Activated CD4-positive, alpha-beta T cell treated with anti-CD3 and anti-CD28 coated beads, Interleukin-2, amount 50 U/mL, for 48 hours (primary cell): ENCODE measurements at places on chromosomes 1 and 21.

DNA sequence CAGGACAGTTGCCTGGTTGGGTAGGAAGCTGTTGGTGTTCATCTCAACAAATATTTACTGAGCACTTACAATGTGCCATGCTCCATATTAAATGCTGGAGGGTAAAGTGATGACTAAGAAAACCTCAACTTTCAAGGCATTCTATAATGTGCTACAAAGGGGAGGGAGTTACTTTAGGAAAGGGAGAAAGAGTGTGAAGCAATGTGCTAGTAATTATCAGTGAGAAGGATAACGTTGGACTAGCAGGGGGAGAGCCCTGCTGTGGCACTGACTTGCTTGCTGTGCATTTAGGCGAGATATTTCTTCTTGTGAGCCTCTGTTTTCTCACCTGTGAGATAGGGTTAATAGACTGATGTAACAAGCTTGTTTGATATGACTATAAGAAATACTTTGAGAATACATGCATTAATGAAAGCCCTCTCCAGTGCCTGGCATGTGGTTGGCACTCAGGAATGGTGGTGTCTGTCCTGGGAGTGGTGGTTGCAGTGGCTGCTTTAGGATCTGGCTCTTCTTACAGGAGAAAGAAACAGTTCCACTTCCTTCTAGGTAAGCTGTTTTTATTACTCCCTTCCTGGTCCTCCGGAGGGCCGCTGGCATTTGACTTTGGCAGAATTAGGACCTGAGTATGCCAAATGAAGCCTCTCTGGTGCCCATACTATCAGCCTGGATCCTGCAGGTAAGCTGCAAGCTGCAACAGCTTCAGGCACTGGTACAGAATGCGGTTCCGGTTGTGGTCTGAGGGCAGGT lies 111.1 kb upstream of the COA6 start:
- no peak for DNase-seq

GRCh38 chr1:208010487-208011071 lies 99.7 kb upstream of the CD34 start:
- DNase-seq = no peak

DNA sequence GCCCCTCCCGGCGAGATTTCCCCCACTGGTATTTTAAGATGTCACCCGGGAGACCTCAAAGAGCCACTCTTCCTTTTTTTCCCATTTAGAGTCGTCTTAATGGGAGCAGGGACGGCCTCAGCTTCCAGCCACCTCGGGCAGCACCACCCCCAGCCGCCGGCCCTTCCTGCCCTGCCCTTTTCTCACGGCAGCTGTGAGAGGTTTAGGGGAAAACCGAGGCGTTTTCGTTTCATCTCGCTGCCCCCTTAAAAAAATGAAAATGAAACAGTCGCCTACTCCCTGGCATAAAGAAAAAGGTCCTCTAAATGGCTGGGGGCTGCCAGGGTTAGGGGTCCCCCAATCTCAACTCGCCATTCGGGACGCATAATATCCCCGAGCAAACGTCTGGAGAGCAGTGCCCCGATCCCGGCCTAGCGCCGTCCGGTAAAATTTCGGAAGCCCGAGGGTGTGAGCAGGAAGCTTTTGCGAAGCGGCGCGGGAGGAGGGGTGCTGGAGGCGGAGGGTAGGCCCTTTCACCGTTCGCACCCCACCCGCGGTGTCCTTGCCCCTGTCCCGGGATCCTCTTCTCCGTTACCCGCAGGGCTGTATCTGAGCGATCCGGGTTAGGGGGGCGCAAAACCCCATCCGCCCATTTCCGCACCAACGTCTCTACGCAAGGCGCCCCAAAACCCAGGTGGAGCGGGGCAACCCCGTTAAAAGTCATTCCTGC lies 1.2 kb downstream of the RUNX3 start:
- DNase-seq = peak; percentile 60

GRCh38 chr1:54016343-54017282 lies 1.4 kb downstream of the LDLRAD1 start:
- no peak for DNase-seq

GRCh38 chr1:46130121-46130520 lies 2.3 kb downstream of the PIK3R3 start:
- DNase-seq = no peak

GRCh38 chr1:247241691-247242090 lies 14.2 kb upstream of the VN1R5 start:
- DNase-seq = no peak

DNA sequence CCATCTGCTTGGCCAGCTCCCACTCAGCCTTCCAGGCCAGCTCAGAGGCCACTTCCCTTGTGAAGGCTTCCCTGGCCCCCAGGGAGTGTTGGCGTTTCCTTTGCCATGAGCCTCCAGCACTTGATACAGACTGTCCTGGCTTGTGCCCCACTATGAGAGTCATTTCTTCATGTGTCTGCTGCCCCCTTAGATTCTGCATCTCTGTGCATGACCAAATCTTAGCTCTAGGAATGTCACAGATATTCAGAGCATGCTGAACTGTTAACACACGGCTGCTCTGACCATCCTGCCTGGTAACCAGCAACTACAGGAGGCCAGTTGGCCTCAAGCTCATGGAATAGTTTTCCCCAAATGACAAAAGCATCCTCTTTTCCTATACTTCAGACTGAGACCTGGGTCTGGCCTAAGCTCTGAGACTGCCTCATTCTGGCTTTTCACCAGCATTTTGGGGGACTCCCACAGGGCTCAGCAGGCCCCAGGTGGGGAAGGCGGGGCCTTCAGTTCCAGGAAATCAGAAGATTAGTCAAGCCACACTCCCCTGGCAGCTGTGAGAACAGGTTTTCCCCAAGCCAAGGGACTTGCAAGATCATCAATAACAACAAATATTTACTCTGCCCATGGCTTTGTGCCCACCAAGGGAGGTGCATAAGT lies 182.6 kb upstream of the EDN2 start:
- DNase-seq = peak; percentile 81

- no peak for DNase-seq
Measured at GRCh38 chr1:110570307-110570706, 35.9 kb downstream of the KCNA2 start.

- DNase-seq = no peak
Measured at GRCh38 chr1:119544165-119544762, 37.3 kb downstream of the HSD3B1 start.

DNA sequence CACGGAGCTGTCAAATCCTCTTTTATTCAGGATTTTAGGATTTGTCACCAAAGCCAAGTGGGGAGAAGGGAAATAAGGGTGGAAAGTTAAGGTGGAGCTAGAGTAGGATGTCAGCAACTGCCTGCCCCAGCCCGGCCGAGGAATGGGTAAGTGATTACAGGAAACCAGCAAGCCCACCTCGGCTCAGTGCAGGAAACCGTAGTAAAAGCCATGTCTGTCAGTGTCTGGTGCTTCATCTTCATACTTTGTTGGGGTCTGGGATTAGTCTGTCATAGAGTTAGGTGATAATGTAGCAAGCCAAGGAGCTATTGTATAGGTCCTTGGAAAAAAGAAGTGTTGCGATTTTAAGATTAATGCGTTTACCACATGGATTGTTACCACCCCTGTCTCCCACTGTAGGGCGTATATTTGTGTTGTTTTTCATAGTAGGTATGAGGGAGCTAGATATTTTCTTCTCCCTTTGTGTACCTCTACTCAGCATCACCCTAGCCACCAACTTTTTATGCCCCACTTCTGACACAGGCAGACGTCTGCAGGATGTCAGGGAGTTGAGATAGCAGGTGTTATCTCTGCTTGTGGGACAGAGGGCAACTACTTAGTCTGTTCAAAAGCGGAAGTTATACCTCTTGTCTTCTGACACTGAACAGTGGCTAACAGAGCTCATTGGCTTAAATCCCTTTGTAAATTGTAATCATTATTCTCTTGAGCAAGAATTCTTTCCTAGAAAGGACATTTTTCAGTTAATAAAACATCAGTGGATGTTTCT lies 253.7 kb downstream of the HHAT start:
- DNase-seq = no peak

- DNase-seq = no peak
Measured at GRCh38 chr1:78408192-78408591, 82.6 kb upstream of the PTGFR start.

DNA sequence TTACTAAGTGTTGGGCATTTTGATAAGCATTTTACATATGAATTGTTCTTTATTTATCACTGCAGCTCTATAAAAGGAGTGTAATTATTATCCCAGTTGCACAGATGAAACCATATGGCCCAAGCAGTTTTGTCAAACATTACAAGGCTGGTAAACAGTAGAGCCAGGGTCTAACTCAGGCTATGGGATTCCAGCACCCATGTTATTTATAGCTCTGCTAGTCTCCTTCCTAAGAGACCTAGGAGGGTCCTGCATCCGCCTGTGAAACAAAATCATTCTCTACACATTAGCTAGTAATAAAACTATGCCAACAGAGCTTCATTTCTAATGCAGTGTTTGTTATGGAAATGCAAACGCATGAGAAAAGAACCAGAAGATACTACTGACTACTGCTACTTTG lies 58.6 kb downstream of the IL23R start:
- no peak for DNase-seq

DNA sequence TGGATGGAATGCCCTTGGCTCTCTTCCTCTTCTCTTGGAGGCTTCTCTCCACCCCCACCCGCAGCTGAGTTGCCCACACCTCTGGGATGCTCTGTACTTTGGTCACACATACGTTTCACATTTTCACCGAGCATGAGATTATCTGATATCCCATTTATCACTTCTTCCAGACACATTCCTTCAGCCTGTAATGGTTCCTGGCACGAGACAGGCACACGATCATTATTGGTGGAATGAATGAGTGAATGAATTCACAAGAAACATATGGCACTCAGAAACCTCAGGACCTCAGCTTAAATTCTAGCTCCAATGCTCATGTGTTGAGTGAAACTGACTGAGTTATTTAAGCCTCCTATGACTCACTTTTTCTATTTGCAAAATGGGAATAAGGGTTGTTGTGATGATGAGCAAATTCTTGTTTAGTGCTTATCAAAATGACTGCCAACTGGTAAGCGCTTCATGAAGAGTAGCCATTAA lies 242.7 kb upstream of the JUN start:
- DNase-seq = no peak

GRCh38 chr1:4066860-4067599 lies 167.0 kb upstream of the C1orf174 start:
- DNase-seq = no peak

- DNase-seq = peak; percentile 28
Measured at GRCh38 chr1:232226197-232226712, 403.7 kb downstream of the SIPA1L2 start.

DNA sequence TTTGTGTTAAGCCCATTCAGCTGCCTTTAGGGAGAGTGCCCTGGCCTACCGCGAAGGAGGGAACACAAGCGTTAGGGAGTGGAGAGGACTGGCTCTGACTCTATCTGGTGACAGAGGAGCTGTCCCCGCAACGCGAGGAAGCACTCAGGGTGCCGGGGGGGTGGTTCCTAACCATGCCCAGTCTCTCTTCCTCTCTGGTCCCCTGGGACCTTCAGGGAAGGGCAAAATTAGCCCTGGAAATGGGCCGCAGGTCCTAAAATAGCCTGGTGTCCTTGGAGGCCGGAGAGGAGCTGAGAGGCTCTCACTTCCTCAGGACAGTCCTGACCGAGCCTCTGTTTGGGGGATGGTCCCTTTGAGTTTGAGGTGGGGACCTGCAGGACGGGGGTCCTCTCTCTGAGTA lies 5.8 kb downstream of the SLC45A1 start:
- DNase-seq = no peak

- DNase-seq = no peak
Measured at GRCh38 chr1:177848577-177848976, 121.3 kb downstream of the SEC16B start.

GRCh38 chr1:107940701-107941100 lies 24.3 kb downstream of the VAV3 start:
- DNase-seq = no peak

DNA sequence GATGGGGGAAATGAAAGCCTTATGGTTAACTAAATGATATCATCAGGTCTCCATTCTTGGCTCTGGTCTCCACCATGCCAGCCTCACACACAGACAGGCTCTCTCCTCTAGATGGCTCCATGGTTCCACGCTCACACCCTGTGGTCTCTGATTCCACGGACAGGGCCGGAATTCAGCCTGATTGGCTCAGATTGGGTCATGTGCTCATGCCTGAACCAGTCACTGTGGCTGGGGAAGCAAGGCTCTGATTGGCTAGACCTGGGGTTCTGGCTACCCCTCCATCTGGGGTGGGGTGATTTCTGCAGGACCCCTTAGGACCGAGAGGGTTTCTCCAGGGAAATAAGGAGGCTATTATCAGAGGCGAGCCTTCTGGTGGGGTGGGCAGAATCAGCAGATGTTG lies 277.0 kb downstream of the PTPRU start:
- peak; percentile 21 for DNase-seq

- DNase-seq = no peak
Measured at GRCh38 chr1:39160703-39161102, 43.8 kb upstream of the MACF1 start.

DNA sequence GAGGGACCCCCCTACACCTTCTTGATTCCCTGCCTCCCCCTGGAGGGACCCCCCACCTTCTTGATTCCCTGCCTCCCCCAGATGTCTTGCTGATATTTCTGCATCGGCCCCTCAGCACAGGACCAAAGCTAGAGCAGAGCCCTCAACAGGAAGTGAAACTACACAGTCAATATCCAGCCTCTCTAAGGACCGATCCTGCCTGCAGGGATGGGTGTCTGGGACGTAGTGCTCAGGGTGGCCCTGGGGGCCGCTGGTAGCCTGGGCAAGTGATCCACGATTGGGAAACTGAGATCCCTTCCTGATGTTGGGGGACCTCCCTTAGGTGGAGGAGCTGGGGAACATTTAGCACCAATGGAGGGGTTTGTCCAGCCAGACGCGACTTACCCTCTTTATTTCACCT lies 3.9 kb upstream of the LEFTY2 start:
- no peak for DNase-seq

- no peak for DNase-seq
Measured at GRCh38 chr1:66933887-66934700, 9.3 kb downstream of the MIER1 start.

DNA sequence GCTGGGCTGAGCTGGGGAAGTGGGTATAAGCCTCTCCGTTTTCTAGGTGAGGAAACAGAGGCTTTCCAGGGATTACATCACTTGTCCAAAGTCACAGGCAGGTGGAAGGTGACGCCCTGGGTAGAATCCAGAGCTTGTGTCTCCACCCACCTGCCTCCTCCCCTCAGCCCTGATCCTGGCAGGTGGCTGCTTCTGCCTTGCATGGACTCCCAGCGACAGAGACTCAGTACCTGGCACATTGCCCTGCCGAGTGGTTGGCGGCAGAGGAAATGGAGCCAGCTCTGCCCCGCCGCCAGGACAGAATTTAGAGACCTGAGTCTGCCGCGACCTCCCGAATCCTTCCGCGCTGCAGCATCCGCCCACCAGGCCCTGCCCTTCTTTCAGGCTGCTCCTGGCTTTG lies 2.1 kb downstream of the PLA2G2E start:
- no peak for DNase-seq

- no peak for DNase-seq
Measured at GRCh38 chr1:21655748-21656147, 13.4 kb downstream of the RAP1GAP start.
